ENCODE measurements at places on chromosomes 6 and 20.

DNA sequence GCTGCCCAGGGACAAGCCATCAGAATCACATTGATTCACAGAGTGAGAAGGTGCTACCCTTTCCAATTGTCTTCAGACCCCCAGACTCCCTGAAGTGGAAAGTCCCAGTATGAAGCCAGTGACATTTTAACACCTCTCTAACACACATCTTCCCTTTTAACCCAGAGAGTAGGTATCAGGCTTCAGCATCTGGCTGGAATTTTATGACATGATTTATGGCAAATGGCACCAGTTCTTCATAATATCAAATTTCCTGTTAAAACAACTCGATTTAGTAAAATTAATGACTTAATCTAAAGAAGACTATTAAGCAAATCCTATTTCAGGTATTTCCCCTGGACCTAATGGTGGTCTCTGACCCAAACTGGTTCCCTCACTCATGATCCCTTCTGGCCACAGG lies 25.0 kb downstream of the KCNB1 start:
- DNase-seq, result no peak

GRCh38 chr6:10894958-10895357 lies 8.1 kb downstream of the SYCP2L start:
- no peak for DNase-seq

GRCh38 chr6:46815130-46815529 lies 21.9 kb downstream of the MEP1A start:
- DNase-seq, result no peak

GRCh38 chr6:33907227-33907626 lies 103.4 kb upstream of the MLN start:
- no peak for DNase-seq

DNA sequence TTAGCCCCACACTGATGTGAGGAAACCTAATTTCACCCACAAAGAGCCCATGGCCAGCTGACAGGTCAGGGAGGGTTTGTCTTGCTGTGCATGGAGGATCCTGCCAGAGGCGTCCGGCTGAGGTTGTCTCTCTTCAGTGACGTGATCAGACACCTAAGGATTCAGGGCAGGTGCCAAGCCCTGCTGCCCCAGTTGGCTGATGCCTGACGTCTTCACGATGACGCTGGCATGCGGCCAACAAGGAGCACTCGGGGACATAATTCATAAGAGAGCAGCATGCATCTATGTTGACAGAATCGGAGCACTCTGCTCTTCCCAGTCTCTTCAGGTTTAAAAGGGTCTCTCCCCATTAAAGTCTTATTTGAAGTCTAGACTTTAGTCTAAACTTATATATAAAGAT lies 47.8 kb downstream of the PSMB1 start:
- no peak for DNase-seq

- no peak for DNase-seq
Measured at GRCh38 chr6:37482606-37483251, 17.0 kb downstream of the CCDC167 start.

- DNase-seq, result no peak
Measured at GRCh38 chr20:4170621-4171537, 155.5 kb upstream of the RNF24 start.

DNA sequence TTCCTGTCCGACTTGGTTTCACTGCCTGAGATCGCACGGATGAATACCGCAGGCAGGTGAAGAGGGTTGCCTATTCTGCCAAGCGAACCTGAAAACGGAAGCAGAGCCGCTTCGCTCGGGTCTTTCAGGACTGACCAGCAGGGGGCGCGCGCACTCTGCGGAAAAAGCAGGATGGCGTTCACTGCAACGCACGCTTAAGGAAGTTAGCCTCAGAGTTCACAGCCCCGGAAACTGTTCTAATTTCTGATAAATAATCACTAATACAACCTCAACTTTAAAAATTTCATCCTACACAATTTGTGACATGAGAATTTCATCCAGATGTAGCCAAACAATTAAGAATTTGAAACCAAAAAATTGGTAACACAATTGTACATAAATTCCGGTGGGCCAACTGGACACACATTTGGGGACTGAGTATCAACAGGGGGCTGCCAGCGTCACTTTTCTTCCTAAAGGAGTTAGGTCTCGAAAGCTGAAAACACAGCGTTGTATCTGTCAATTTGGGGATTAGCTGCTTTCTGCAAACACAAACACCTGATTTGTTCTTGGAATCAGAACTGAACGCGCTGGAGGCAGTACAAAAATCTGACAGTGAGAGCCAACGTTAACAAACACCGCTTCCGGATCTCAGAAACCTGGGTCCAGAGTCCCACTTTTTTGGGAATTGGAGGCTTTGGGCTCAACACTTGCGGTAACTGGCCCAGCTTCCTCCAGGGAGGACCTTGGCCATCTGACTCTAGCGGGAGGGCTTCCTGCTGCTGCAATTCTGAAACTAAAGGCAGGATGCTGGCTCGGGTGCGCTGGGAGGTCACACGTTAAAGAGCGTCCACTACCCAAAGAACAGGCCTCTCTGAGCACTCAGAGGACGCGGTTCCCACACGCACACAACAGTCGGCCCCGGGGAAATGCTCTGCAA lies 8.8 kb downstream of the PXDC1 start:
- DNase-seq, result peak; percentile 92

All from stimulated activated CD8-positive, alpha-beta memory T cell treated with anti-CD3 and anti-CD28 coated beads, Interleukin-4, amount 100 ng/mL, for 4 hours (primary cell).